Activated CD8-positive, alpha-beta memory T cell treated with anti-CD3 and anti-CD28 coated beads, Interleukin-2, amount 10 ng/mL, durations not matched to agents 7 days and 5 days (primary cell): ENCODE measurements at places on chromosomes 16 and 17. TPM values are rescaled to one million over a fixed set of nuclear protein-coding genes. Genes with fewer than 3 reads are reported as not detected.
A peak's percentile ranks its signal among the peaks of the same experiment; 100 is the strongest.

DNA sequence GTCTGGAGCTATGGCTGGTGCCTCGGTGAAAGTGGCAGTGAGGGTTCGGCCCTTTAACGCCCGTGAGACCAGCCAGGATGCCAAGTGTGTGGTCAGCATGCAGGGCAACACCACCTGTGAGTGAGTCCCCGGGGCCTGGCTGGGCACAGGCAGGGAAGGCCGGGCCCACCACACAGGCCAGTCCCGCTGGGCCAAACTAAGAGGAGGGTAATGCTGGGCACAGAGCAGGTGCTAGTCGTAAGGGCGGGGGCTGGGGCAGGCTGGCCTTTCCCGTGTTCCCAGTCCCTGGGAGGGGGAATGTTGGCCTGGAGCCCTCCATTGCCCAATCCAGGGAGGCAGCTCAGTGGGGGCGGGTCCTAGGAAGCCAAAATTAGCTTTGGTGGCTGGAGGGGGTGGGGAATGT lies 2.5 kb downstream of the KIF1C start:
- no peak for DNase-seq
- no peak overlapping the region for H3K4me3 ChIP-seq
- peaks cover 13% of the 10 kb centered on the region for H3K36me3 ChIP-seq
- no peak overlapping the region for H3K27ac ChIP-seq
- no peaks in the 10 kb centered on the region for H3K27me3 ChIP-seq

The MYH2 gene
- total RNA-seq = not detected

The ARHGAP44 gene
- not detected for total RNA-seq

- peaks cover 19% of the 10 kb centered on the region for H3K4me1 ChIP-seq
- peaks cover 4% of the 10 kb centered on the region for H3K36me3 ChIP-seq
- no peak for DNase-seq
- H3K4me3 ChIP-seq = peak overlapping the region; percentile 88
Measured at GRCh38 chr17:39729280-39729851, 966 bp downstream of the MIEN1 start.

DNA sequence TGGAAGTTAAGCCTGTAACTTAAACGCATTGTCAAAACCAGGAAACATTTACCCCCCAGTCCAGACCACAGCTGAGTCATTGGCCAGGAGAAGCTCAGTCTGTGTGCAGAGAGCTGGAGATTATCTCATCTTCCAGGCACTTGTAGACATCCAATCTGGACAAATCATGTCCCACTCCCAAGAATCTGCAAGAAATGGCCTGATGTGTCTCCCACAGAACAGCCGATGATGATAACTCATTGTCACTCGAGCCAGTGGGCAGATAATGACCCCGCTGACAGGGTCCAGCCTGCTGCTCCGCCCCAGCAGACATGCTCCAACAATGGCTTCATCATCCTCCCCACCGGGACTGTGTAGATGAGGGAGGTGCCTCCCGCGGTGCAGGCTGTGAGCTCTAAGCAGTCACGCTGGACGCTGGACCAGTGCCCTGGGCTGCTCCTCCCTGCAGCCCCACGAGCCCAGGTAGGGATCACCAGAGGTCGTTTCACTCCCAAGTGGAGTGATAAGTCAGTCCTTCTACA lies 322.5 kb downstream of the C16orf95 start:
- no peak overlapping the region for H3K27ac ChIP-seq
- no peak overlapping the region for H3K4me3 ChIP-seq
- DNase-seq = no peak
- H3K36me3 ChIP-seq = no peaks in the 10 kb centered on the region
- H3K27me3 ChIP-seq = peaks cover 10% of the 10 kb centered on the region
